Amygdala (tissue), 56 donors: ENCODE measurements at places on chromosomes 12 and 14.

GRCh38 chr14:33317675-33318074, 379.0 kb downstream of the NPAS3 start:
- no peak for DNase-seq

GRCh38 chr12:98893675-98894411, 248.8 kb downstream of the APAF1 start:
- DNase-seq: peak; percentile 34

GRCh38 chr12:118376089-118377020, at the start of gene SUDS3:
Gene SUDS3 (plus strand): TSS chr12:118376555. CDS start chr12:118376692, 137 bp downstream.
- peak; percentile 67 for DNase-seq

- no peak for DNase-seq
Observed at GRCh38 chr12:3602488-3602887, 111.5 kb downstream of the PRMT8 start.

DNA sequence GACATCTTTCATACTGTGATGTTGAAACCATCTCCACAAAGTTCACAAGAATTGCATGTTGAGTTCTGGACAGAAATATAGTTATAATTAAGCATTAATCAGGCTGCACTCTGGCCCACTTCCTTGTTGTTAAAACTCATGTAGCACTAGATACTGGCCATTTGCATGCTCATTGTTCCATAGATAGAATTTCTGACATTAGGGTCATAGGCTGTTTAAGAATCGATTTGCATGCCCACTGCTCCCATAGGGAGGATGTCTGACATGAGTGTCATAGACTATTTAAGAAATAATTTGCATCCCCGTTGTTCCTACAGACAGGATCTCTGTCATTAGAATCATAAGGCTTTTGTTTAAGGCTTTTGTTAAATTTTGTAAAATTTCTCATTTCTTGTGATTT, 50.2 kb downstream of the MYF5 start:
- DNase-seq: no peak

GRCh38 chr12:92597997-92598396, 104.8 kb upstream of the PLEKHG7 start:
- DNase-seq: no peak

- no peak for DNase-seq
Observed at GRCh38 chr14:97177016-97177415, 379.8 kb downstream of the VRK1 start.

GRCh38 chr14:29716150-29716549, 211.5 kb downstream of the PRKD1 start:
- DNase-seq: no peak

DNA sequence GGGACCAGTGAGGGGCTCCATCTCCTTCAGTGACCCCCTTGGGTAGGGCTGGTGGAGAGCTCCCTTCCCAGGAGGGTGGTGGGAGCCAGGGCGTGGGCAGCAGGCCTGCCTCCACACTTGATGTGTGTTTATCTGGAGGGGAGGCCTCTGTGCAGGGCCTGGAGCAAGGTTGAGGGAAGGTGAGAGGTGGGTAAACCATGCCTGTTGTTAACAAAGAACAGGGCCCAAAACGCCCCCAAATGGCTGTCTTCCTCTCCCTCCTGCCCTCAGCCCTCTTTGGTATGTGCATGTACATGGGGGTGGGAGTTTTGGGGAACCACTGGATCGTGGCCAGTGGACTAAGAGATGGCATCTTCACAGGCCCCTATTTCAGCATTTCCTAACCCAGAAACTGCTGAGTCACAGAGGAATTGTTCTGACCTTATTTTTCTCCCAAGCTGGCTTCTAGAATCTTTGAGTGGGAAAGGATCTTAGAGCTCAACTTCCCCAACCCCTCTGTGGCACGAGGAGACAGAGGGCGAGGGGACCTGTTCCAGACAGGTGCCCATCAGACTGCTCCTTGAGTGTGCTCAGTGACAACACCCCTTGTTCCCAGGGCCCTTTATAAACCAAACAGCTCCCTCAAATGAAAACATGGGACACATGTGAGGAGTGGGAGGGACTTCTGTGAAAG, 3.6 kb downstream of the SLC48A1 start:
- DNase-seq: peak; percentile 27

GRCh38 chr12:121061831-121062230, 22.8 kb upstream of the OASL start:
- DNase-seq: no peak

GRCh38 chr12:124819525-124819924, 44.1 kb downstream of the SCARB1 start:
- no peak for DNase-seq

- DNase-seq: no peak
Observed at GRCh38 chr12:57381693-57382220, 49.1 kb downstream of the R3HDM2 start.

DNA sequence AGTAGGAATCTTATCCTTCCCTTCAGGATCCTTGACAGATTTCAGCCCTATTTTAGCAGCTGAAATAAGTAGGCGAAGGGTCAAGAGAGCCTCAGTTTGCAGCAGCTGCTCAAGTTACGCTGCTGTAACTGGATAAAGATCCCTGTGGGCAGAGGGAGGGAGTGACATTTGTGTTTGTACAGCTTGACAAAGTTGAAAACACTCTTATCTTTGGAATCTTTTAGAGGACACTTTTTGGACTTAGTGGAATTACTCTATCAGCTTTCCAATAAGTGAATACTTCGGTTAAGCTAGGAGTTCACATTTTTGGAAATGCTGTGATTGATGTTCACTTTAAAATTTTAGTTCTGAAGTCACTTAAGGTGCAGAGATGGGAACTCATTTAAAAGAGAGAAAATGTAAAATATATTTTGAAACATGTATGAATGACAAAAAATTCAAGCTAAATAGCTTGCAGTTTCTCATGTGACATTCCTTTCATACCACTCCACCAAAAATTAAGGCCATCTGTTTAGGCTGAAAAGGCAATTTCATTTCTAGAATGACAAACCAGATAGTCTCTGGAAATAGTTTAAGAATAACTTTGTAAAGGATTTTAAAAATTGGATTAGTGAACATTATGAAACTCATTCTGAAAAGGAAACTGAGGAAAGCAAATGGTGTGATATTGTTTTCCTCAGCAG, 55.2 kb downstream of the SLC38A4 start:
- no peak for DNase-seq

DNA sequence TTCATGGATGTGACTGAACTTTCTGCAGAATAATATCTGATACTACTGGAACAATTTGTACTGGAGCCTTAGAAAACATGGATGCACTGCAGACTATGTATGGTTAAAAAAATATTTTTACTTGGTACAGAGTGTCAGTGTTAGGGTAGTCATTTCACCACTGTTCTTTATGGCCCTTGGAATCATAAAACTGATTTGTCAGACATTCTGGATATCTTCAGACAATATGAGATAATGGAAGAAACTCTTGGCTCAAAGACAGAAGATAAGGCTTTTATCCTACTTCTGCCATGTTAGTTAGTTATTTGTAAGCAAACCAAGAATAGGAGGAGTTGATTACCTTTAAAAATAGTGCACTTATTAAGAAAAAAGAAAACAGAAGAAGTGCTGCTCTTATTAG, 209.4 kb downstream of the LRIG3 start:
- DNase-seq: no peak

GRCh38 chr12:1930803-1931597, 12.5 kb upstream of the CACNA2D4 start:
- no peak for DNase-seq
